ENCODE measurements at places on chromosomes 12 and 14. TPM values are rescaled to one million over a fixed set of nuclear protein-coding genes. Genes with fewer than 3 reads are reported as not detected.

PZP gene
- total RNA-seq, result not detected

JPH4 gene
- total RNA-seq, result not detected

COPS7A gene
- 109 TPM for total RNA-seq

IGF1 gene
- total RNA-seq, result not detected

LGR5 gene
- not detected for total RNA-seq

BRAP gene
- total RNA-seq, result 20.2 TPM

TMBIM4 gene
- 37.4 TPM for total RNA-seq

C12orf60 gene
- total RNA-seq, result 0.69 TPM

MRPL52 gene
- total RNA-seq, result 95.0 TPM

TC2N gene
- total RNA-seq, result not detected

CPM gene
- total RNA-seq, result 1.5 TPM

GSG1 gene
- not detected for total RNA-seq

IRAK3 gene
- not detected for total RNA-seq

BDKRB2 gene
- 0.11 TPM for total RNA-seq

IFNG gene
- total RNA-seq, result not detected
